Posterior vena cava (tissue), 2 donors: ENCODE measurements at places on chromosomes 16 and 17. TPM values are rescaled to one million over a fixed set of nuclear protein-coding genes. Genes with fewer than 3 reads are reported as not detected.

TK1 gene
- 1.1 TPM for total RNA-seq

AATK gene
- 3.3 TPM for total RNA-seq

CYTH1 gene
- total RNA-seq, result 27.0 TPM

ATP6V0A1 gene
- 70.1 TPM for total RNA-seq

SAMD14 gene
- total RNA-seq, result 6.6 TPM
